Effector CD4-positive, alpha-beta T cell (primary cell): ENCODE measurements at places on chromosomes 7 and 10.

GRCh38 chr7:19442016-19442785 is 266.6 kb downstream of the POLR1F start:
- DNase-seq, result no peak

GRCh38 chr10:52212062-52212461 is 102.0 kb upstream of the DKK1 start:
- DNase-seq, result no peak

DNA sequence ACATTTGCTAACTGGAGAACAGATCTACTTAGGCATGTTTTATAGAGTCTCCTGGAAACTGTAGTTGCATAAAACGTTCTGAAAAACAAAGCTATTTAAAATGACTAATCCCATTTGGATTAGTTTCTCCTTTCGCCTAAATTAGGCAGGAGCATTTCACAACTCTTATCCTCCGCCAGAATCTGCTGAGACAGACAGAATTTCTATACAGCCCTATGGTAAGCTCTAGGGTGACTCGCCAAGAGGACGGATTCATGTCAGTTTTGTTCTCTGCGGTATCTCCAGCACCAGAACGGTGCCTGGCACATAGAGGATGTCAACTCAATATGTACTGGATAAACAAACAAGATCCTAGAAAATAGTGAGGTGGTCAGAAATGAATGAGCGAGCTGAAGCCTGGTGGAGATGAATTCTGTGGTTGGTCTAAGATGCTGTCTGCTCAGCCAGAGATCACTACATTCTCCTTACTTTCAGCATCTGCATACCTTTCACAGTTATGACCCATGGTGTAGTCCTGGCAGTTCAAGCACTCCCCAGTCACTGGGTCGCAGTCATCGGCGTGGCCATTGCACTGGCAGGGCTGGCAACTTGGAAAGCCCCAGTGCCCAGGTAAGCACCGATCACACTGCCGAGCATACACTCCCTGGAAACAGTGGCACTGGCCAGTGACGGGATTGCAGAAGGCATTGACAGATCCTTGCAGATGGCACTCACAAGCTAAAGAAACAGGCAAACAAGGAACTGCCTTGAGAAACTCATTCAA is 44.0 kb downstream of the LAMB1 start:
- DNase-seq, result no peak

DNA sequence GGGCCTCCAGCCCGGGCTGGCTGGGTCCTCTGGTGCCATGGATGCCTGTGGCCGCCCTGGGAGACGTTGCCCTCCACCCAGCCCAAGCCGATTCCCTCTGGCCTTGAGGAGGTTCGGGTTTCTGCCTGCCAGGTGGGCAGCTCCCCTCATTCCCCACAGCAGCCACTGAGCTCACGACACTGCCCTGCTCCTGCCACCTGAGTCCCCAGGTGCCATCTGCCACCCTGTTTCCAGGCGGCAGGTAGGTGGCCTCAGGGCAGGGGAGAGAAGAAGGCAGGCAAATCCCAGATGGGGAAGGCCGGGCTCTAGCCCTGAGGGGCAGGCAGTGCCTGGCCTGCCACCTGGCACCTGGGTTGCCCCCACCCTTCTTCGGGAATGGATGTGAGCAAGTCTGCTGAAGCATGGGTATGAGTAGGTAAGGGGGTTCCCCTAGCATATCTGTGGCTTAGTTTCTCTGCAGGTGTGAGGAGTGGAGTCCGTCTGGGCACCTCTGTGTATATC is 92.2 kb upstream of the PPIF start:
- DNase-seq, result no peak

- no peak for DNase-seq
Observed at GRCh38 chr7:33862946-33863814, 42.2 kb upstream of the BMPER start.
